GM23338 (cell line): ENCODE measurements at places on chromosomes 2 and 18. TPM values are rescaled to one million over a fixed set of nuclear protein-coding genes. Genes with fewer than 3 reads are reported as not detected.

NAT8 gene
- not detected in 2 replicates for total RNA-seq

CXCR1 gene
- total RNA-seq, result not detected in 2 replicates

GKN2 gene
- not detected in 2 replicates for total RNA-seq

MRO gene
- total RNA-seq, result 0.80 and 2.0 TPM in 2 replicates

DNAJC5G gene
- total RNA-seq, result 0.39 and 0.59 TPM in 2 replicates

DNA sequence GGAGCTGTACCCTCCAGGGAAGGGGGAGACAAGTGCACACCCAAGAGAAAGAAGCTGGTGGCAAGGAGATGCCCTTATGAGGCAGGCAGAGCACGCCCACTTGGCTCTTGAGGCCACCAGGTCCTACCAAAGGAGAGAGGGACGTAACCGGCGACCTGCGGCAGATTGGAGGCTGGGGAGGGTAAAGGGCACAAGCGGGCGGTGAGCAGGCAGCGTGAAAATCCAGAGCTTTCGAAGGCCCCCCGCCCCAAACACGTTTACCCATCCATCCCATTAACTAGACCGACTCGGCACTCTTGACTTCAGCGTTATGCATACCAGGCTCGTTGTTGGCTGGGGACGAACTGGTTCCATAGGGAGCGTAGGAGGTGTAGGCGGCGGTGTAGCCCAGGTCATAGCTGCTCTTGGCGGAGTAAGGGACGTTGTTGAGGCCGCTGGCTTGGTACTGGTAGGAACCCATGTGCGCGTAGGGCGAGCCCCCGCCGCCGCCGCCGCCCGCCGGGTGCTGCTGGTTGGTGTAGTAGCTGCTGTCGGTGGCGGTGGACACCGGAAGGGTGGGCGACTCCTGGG is 794 bp downstream of the DLX2 start:
- peak; percentile 70 for DNase-seq

DNA sequence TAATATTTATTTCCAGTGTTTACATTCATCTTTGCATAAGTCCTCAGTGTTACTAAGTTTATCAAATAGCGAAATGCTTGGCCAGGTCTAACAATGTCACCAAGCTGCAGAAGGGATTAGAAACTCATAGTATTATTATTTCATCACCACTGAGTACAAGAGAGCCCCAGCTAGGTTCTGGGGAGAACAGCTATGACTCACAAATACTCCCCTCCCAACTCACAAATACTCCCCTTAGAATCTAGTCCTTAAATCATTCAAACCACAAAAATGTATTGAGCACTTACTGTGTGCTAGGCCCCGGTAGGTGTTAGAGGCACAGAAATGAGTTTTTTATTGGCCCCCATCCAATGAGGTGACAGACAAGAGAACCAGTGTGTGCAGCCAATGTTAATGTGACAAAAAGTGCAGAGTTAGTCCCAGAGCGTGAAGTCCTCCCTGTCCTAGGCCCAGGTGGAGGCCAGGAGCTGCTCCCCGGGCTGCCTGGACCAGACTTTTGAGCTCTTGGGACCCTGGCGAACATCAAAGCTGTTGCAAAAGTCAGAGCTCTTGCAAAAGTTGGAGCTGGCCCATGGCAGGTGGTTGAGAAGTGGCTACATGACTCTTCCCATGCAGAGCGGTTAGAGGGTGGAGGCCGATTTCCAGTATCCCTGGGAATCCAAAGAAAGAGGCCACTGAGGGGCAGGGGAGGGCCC is 9.8 kb downstream of the STEAP3 start:
- DNase-seq, result no peak

CCDC178 gene
- total RNA-seq, result 0.17 TPM in 1 of 2 replicates, not detected in the other

DNA sequence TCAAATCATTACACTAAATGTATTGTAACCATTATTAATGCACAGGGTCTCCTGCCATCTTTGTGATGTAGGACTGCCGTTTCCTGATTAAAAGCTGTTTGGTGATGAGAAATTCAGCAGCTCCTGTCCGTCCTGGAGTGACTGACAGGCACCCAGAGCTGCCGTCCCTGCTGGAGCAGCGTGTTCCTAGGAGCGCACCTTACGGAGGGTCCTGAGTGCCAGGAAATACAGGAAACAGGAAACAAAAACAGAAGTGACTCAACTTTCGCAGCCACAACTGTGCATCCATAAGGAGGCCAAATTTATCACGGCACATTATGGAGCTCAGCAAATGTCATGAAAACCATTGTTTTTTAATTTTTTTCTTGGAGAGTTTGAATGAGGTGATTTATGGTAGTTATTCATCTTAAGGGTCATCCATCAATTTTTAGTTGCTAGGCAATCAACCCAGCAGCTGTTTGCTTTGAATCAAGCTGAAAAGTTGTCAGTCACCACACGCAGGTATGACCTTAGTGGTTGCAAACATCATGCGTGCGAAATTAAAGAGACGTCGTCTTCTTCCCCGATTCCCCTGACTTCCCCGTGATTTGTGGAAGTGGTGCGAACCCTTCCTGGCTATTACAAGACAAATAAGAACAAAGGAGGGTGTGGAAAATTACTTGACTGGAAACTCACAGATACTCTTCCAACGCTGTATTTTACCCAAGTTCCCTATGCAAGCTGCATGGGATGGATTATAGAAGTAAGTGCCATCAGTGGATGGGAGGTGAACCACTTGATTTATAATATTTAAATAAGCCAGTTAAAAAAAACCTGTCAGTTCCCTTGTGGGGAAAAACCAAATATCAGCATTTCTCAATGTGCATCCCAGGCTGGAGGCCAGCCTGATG is 19.8 kb downstream of the TSHZ1 start:
- no peak for DNase-seq
